ENCODE measurements at places on chromosomes 1 and 21. TPM values are rescaled to one million over a fixed set of nuclear protein-coding genes. Genes with fewer than 3 reads are reported as not detected.

HSD3B1 gene
- total RNA-seq: not detected

LYPLAL1 gene
- total RNA-seq: 36.5 TPM

MCOLN2 gene
- 1.8 TPM for total RNA-seq

GJA9 gene
- total RNA-seq: 0.26 TPM

RNPEP gene
- total RNA-seq: 78.8 TPM

ESPN gene
- 3.1 TPM for total RNA-seq

S100A8 gene
- total RNA-seq: 7.0 TPM

BRWD1 gene
- 41.0 TPM for total RNA-seq
